ENCODE measurements at places on chromosomes 3 and 15.
A peak's percentile ranks its signal among the peaks of the same experiment; 100 is the strongest.

- DNase-seq: no peak
These were observed 19.1 kb upstream of the EPB42 start for GRCh38 chr15:43239732-43240491.

DNA sequence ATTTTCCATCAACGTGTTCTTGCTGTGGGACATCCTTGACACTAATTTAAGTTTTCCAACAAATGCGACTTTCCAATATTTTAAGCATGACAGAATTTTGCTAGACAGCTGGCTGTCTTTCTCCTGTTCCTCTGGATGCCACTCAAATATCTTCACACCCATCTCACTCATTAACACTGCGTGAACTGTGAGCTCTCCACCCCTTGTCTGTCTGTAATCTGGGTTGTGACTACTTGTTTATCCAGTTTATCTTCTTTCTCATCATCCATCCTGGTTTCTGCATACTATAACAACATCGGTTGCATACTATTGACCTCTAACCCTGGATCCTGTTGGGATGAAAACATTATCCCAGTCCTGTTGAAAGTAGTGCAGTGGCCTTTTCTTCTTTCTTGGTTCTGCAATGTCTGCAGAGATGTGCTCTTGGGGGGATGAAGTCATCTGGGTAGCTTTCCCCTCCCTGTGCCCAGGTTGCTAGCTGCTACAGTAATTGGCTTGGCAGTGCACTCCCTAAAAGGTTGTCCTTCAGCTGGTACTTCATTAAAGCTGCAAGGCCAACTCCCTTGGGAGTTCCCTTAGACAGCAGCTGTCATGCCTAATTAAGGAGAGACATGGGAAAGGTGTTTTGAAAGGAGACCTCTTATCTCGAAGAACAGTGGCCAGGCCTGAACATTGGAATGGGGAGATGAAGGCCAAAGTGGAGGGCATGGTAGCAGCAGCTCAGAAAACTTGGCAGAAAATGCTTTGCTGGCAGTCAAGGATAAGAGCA is 24.7 kb downstream of the KAT2B start:
- peak; percentile 44 for DNase-seq

DNA sequence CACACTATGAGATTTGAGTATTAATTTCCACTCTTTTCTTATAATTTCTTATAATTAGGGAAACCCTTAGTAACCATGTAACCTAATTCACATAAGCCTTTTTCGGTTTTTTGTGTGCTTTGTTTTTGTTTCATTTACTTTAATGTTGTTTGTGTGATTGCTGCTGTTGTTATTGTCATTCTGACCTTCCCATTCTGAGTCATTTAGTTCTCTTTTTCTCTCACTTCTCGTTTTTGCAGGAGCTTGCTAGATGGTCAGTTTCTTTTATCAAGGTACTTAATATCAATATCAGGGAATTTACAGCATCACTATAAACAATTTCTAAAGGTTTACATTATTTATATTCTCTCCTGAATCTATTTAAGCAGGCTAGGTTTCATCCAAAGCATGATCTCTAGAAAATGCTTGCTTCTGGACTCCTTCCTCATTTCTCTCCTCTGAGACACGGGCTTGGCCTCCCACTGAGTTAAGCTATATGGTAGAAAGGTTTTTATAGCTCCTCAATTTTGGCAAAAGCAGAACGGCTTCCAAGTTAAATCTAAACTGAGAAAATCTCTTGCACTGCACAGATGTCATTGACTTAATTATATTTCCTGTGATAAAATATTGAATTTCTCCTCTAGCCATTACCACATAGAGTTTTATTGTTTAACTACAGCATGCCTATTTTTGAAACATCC is 534.2 kb downstream of the NSUN3 start:
- DNase-seq: no peak

GRCh38 chr15:31390777-31391486 is 64.3 kb downstream of the KLF13 start:
- DNase-seq: no peak

Data from osteoblast (primary cell).